ENCODE measurements at places on chromosomes 3 and 15.

- no peak for DNase-seq
Observed at GRCh38 chr15:36810656-36811449, 231.4 kb downstream of the CDIN1 start.

DNA sequence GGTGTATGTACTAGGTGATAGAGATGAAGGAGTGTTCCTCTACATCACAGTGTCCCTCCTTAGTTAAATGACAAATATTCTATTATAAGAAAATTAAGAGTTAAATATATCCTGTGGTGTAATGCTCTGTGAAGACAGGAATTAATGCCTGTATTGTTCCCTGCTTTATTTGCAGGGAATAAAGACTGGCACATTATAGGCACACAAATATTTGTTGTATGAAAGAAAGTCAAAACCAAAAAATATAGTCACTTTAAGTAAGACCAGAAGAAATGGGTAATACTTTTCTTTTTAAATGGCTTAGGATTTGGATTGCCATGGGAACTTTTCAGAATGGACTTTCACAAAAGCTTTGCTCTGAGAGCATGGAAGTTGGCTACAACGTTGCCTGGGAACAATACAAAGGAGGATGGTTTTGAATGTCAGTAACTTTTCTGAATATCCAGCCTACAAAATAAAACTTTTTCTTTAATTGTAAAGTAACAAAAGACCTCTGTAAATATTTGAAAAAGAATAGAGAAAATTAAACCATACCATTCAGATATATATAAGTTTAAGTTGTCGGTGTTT lies 158.0 kb upstream of the P2RY1 start:
- DNase-seq, result no peak

DNA sequence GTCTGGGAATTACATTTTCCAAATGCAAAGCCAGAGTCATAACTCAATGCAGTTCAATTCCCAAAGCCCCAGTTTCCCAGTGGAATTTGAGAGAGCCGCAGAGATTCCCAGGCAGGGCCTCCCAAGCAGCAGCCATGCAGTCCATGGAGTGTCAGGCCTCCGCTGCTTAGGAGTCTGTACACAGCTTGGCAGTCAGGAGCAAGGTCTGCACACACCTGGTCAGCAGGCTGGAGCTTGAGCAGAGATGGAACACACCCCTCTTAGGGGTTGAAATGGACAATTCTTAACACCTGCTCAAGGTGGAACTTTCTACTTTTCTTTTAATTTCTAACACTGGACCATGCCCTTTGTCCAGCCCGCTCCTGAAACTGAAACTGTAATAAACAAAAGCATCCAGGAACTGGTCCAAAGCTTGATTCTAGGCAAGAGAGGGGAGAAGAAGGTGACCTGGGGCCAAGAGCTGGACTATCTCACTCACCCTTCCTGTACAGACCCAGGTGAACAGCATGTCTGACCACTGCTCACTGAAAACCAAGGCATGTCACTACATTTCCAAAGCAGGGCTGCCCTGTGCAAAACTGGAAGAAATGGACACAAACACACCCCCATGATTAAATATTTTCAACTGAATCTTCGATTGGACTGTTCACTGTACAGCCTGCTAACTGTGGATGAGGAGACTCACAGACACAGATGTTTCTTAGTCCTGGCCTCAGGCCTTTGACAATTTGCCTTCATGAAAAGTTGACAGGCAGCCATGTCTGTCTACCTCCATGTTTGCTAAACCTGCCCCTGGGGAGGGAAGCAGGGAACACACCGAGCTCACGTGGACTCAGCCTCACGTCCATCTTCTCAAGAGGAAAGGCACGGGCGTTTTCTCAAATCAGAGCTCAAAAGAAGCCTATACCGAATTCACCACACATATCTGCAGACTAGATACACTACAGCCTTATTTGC lies 48.6 kb upstream of the DUSP7 start:
- no peak for DNase-seq

DNA sequence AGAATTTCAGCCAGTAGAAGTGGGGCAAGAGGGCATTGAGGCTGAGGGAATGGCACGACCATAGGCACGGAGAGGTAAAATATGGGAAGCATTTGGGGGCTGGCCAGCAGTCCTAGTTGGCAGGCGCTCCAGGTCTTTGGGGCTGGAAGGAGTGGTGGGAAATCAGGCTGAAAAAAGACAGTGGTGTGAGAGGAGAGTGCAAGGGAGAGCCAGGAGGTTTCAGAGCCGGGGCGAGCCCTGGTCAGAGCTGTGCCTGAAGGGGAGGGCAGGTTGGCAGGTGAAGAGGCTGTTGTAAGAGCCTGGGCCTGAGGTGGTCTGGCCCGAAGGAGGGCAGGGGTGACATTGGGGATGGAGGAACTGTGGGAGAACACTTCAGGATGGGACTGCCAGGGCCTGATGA lies 1.6 kb upstream of the IDH3A start:
- no peak for DNase-seq

GRCh38 chr3:104176706-104177105 lies 1190.0 kb upstream of the ALCAM start:
- no peak for DNase-seq

DNA sequence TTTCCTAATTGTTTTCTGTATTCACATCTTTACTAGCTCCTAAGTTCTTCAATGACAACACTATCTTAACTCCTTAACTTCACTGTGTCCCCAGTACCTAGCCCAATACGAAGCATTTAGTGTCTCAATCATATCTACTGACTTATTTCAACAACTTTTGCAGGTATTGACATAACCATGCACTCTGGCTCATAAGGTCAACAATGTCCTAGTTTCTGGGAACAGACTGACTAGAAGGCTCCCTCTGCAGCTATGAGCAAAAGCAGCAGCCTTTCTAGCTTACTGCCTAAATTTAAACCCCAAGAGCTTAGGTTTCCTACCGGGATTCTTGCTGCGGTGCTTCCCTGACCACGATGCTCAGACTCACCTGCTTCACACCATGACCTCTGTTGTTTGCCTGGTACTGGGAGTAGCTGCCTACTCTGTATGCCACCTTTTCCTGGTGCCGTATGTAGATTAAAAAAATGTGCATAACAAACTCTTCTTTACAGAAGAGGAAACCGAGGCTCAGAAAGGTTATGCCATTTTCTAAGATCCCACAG lies 767.7 kb downstream of the TUSC7 start:
- DNase-seq, result no peak

DNA sequence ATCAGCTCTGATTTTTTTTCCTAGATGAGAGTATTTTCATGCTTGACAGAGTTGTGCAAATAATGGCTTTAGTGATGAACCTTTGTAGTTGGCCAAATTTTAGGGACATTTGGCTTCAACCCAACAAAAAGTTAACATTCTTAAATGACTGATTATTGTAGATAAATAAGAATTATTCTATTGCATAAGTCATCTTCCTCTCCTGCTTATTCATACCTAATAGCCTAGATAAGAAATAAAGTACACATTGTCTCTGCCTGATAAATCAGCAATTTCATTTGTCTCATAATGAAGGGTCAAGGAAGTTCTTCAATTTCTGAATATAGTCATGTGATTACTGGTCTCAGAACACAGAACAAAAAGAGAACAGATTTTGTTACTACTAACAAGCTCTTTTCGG lies 428.9 kb upstream of the IL12A start:
- DNase-seq, result no peak

DNA sequence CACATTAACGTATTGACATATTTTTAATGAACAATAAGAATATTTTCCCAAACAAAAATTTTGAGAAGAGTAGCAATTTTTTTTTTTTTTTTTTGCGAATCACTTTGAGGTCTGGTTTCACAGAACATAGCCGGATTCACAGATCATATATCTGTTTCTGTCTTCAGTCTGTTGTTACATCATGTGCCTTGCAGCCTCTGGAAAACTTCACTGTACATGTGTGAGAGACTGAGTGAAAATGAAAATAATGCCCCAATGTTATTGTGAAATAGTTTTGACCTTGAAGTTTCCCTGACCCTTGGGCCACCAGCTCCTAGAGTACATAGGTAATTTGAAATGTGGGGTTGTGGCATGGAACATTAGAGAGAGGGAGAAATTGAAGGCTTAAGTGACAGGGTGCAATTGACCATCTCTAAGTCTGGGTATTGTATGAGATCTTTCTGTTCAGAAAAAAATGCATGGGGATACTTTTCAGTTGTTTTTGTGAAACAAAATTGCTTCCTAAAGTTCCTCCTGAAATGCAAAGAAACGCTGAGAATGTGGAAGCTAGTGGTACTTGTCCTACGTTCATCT lies 14.0 kb downstream of the ITPR1 start:
- no peak for DNase-seq

DNA sequence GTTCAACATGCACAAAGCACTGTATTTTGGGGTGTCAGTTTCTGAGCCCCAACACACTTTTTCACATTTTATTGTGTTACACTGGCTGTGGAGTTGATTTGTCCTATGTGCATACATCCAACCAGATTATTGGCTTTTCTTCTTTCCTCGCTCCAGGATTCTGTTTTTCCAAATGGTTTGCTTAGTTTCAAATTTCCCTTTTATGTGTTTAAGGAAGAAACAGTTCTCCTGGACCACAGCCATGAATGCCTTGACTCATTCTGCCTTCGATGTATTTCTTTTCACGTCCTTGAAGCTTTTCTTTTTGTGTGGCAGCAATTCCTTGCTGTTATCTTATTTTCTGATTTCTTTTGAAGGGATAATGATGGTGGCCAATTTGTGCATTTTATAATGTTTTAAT lies 53.8 kb downstream of the CACNA2D3 start:
- DNase-seq, result no peak

GRCh38 chr3:141050576-141051442 lies at the start of gene SPSB4:
TSS of gene SPSB4 (plus strand) at chr3:141051347. CDS start at chr3:141066105, 14,758 bp downstream.
- DNase-seq, result no peak

GRCh38 chr3:127719369-127719768 lies 46.6 kb downstream of the ABTB1 start:
- DNase-seq, result no peak

GRCh38 chr15:50182219-50183013 lies 420 bp downstream of the SLC27A2 start:
- DNase-seq, result no peak

GRCh38 chr15:91308199-91308598 lies 208.1 kb downstream of the SV2B start:
- DNase-seq, result no peak

DNA sequence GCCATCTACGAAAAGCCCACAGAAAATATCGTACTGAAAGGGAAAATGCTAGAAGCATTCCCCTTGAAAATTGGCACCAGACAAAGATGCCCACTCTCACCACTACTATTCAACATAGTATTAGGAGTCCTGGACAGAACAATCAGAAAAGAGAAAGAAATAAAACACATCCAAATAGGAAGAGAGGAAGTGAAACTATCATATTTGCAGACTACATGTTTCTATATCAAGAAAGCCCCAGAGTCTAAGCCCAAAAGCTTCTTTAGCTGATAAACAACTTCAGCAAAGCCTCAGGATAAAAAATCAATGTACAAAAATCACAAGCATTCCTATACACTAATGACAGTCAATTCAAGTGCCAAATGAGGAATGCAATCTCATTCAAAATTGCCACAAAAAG lies 15.6 kb downstream of the OR5K3 start:
- DNase-seq, result no peak

DNA sequence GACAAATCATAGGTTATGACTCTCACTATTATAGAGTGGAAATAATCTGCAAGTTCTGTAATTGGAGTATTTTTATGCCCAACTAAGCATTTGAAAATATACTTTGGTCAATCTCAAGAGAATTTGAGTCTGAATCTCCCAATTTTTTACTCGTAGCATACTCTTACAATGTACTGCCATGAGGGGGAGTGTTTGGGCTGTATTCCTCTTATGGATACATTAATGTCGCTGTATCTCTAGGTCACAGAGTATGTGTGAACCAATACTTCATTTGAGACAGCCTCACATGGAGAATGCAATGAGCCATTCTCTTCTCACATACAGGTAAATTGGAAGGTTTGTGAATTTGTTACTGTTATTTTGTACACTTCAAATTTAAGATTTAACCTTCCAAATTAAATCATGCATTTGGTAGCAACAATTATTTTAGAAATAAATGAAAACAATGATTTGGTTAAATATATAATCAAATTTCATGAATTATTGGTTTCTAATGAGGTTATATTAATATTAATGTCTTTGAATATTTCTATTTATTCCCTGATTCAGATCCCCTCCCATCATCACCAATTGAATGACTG lies 5.5 kb upstream of the CD200 start:
- DNase-seq, result no peak

GRCh38 chr3:163745204-163745603 lies 1333.1 kb downstream of the SI start:
- DNase-seq, result no peak

DNA sequence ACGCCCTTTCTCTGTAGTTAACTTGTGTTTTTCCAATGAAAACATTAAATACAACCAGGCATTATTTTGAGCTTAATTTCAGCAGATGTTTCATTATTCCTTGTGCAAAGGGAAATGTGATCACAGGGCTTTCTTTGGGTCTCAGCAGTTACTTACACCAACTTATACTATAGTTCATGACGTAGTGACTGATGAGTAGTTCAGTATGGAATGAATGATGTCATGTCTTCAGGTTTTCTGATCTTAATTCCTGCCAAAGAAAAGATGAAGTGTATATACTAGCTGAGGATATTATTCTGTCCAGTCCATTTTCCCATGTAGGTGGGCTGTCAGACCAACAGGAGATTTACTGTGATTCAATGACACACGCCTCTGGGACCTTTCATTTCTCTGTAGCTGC lies 61.3 kb downstream of the MYRIP start:
- no peak for DNase-seq

DNA sequence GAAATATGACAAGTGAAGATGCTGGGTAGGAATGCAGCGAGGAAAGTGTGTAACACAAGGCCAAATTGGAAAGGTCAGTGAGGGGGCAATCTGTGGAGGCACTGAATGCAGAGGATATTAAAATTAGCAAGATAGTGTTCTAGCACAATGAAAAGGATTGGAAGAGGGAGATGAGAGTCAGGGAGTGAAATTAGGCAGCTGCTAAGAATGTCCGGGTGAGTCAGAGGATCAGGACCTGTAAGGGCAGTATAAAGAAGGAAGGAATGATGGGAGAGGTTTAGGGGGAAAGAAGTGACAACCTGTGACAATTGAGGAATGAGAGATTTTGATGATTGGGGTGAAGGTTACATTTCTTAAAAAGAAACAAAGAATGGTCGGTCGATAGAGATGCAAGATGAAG lies 103.5 kb downstream of the UBE3A start:
- no peak for DNase-seq

GRCh38 chr3:51141573-51141972 lies 243.5 kb upstream of the MANF start:
- DNase-seq, result no peak

- DNase-seq, result no peak
Observed at GRCh38 chr15:84604826-84605553, 4.2 kb downstream of the ZSCAN2 start.

Data from GM19239 (cell line).